ENCODE measurements at places on chromosomes 11 and 22.

- no peak for DNase-seq
These were observed 142.3 kb downstream of the OR4C45 start for GRCh38 chr11:50174975-50175374.

GRCh38 chr11:32118025-32118974 lies 27.4 kb downstream of the RCN1 start:
- DNase-seq: peak; percentile 42

GRCh38 chr22:23068096-23068831 lies 2.1 kb upstream of the GNAZ start:
- DNase-seq: no peak

- no peak for DNase-seq
These were observed 978.7 kb downstream of the DLG2 start for GRCh38 chr11:84648471-84648870.

DNA sequence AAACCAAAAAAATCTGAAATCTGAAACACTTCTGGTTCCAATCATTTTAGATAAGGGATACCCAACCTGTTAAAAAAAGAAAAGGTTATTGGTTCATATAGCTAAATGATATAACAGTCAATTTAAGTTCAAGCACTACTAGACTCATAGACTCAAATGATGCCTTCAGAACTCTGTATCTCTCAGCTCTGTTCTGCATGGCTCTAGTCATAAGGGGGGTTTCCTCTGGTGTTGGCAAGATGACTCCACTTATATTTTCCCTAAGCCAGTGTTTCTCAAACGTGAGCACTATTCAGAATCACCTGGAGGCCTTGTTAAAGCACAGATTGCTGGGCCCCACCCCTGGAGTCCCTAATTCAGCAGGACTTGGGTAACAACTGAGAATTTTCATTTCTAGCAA lies 11.5 kb upstream of the RRAS2 start:
- no peak for DNase-seq

GRCh38 chr22:38745676-38746460 lies 9.9 kb downstream of the SUN2 start:
- no peak for DNase-seq

GRCh38 chr22:37205046-37205445 lies 7.2 kb downstream of the SSTR3 start:
- DNase-seq: no peak

DNA sequence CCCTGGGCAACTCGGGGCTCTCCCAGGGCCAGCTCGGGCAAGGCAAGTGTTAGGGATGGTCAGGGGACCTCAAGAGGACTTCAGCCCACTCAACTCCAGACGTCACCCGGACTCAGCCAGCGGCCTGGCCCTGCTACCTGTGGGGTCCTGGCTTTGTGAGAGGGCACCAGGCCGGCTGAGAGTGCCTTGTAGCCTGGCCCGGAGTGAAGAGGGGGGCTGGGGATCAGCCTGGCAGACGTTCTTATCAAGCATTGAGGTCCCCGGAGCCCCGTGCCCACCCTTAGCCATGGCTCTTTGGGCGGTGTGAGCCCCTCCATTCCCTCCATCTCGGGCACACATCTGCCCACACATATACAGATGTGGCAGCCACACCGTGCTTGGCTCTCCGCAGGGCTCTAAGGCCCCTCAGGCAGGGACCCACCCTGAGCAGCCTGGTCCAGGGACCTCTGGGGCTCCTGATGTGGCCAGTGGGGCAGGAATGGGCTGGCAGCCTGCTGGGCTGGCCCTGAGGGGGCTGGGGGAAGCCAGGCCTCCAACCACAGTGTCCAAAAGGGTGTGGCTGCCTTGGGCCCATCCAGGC lies 15.3 kb downstream of the LSP1 start:
- DNase-seq: no peak

- DNase-seq: no peak
These were observed 53.3 kb downstream of the PANX1 start for GRCh38 chr11:94181943-94182342.

DNA sequence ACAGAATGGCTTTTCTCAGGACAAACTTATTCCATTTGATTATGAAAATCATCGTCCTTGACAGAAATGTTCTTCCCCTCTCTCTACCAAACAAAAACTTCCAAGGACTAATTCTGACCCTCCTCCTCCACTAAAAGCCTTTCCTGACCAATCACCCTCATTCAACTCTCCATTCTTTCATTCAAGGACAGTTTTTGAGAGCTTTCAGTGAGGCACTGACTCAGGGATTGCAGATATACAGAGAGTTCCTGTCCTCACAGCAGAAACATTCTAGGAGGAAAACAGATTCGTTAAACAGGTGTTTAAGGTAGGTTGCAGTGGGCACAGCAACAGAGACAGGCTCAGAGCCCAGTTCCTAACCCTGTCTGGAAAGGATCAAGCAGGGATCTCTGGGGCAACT lies 41.5 kb downstream of the OR4D9 start:
- DNase-seq: no peak

GRCh38 chr11:46116007-46116711 lies 5.1 kb downstream of the PHF21A start:
- no peak for DNase-seq

GRCh38 chr11:115256397-115257197 lies 247.6 kb downstream of the CADM1 start:
- no peak for DNase-seq

DNA sequence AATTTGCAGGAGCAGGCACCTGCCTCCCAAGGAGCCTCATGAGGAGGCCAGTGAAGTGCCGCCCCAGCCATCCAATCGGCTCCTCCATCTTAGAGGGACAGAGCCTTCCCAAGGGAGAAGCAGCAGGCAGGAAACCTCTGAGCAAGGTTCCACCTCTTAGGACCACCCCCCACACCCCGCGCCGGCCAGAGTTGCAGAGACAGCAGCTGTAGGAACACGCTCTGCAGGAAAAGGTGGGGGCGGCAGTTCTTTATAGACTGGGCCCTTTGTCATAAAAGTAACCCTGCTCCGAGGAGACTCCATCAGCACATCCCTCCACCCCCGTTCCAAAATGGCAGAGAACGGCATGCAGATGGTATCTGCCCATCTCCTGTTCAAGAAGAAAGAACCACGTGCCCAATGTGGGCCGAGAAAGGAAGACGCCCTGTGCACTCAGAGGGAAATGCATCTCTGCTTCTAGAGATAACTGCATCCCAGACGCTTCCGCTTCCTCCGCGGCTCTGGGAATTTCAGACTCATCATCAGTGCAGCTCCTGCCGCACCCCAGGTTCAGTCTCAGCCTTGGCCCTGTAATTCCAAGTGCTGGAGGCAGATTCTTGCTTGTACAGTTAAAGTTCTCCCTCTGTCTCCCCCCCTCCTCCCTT lies 98.5 kb downstream of the SPATA19 start:
- no peak for DNase-seq

- no peak for DNase-seq
These were observed 20.6 kb downstream of the GRAMD1B start for GRCh38 chr11:123450623-123451022.

DNA sequence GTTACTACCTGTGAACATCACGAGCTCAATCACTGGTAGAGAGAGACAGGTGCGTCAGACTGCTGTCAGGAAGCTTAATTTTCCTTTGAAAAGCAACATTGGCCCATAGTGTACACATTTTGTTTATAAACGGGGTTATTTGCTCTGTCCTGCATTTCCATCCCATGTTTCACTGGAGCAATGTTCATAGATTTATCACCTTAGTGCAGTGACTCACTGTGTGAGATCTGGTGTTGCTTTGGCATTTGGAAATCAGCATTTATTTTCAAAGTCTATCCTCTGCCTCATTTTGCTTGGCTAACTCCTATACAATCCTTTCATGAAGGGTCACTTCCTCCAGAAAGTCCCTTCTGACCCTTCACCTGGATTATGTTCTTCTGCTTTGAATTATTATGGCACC lies 529.1 kb downstream of the NELL1 start:
- no peak for DNase-seq

- no peak for DNase-seq
These were observed 21.0 kb upstream of the TMEM86A start for GRCh38 chr11:18677560-18677959.

GRCh38 chr11:67267188-67268080 lies 1.2 kb downstream of the GRK2 start:
- DNase-seq: peak; percentile 70

DNA sequence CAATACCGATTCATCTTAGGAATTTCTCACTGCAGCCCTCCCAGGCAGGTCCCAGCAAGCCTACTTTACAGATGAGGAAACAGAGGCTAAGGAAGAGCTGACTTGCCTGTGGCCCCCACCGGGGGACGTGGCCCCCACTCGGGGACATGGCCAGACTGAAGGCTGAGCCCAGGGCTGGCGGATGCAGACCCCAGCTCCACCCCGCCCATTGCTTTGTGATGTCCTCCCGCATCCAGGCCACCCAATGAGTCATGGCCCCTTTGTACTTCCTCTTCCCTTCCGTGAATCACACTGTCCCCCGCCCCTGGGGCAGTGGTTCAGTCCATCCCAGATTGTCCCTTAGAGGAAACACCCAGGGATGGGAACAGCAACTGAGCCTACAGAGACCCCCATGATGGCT lies 116.0 kb upstream of the ANO1 start:
- DNase-seq: peak; percentile 59

- peak; percentile 79 for DNase-seq
These were observed 728 bp downstream of the DCUN1D5 start for GRCh38 chr11:103091064-103091800.

- no peak for DNase-seq
These were observed 31.3 kb upstream of the DMC1 start for GRCh38 chr22:38601221-38601764.

- no peak for DNase-seq
These were observed 96.9 kb downstream of the CSTPP1 start for GRCh38 chr11:47033439-47033838.

GRCh38 chr11:9691865-9692264 lies 28.0 kb downstream of the SWAP70 start:
- DNase-seq: peak; percentile 69

DNA sequence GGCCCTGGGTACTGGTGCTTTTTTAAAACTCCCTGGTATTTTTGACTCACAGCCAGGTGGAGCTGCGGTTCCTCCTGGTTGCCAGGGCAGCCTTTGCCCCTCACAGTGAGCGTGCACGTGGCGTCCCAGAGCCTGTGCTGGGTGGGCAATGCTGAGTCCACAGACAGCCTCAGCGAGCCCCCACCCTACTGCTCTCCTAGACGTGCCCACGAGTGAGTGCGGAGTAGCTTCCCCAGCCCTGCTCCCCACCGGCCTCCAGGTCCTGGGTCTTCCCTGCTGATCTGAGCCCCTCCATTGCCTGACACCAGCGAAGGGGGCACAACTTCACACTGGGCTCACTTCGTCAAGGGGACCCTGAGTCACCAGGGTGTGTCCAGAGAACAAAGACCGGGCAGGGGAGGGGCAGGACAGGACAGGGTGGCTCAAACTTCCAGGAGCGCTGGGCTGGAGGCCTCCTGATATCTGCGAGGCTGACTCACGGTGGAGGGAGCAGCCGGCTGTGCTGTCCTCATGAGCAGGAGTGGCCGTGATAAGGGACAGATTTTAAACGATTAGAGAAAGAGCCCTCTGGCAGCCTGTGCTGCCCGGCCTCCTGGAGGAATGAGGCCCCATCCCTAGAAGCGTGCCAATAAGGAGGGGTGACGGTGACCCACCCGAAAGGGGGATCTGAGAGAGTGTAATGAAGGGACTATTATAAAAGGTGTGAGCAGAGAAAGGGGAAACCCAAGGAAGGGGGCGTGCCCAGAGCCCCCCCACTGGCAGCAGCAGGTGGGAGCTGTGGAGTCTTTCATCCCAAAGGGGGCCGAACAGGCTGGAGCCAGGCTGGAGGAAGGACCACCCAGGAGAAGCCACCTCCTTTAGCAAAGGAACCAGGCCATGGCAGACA lies 129.3 kb upstream of the FGF3 start:
- DNase-seq: no peak

- no peak for DNase-seq
These were observed 335.7 kb downstream of the DDX10 start for GRCh38 chr11:109000531-109000930.

- no peak for DNase-seq
These were observed 1.3 kb upstream of the PVALB start for GRCh38 chr22:36818010-36818642.

DNA sequence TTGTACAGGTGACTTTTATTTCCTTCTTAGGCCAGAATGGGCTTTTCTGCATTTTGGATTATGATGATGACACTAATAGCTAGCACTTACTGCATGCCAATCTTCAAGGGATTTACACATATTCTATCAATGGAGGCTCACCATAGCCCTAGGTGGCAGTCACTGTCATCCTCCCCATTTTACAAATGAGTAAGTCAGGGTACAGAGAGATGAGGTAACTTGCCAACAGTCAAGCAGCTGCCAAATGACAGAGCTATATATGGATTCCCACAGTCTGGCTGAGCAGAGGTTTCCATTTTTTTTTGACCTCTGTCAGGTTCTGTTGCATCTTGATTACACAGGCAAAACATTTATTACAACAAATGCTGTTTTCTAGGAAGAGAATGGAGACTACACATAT lies 23.8 kb upstream of the C11orf96 start:
- no peak for DNase-seq

DNA sequence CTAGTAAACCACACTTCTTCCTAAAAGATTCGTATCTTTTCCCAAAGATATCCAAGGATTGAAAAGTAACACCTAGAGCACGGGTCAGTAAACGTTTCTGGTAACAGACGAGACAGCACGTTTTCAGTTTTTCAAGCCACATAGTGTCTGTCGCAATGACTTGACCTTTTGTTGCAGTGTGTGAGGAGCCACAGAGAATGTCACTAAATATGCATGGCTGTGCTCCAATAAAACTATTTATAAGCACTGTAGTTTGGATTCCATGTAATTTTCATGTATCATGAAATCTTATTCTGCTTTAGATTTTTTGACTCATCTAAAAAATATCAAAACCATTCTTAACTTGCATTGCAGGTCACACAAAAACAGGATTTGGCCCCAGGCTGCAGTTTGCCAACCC lies 18.3 kb upstream of the MICAL3 start:
- peak; percentile 40 for DNase-seq

- DNase-seq: no peak
These were observed 64.5 kb downstream of the MACROD1 start for GRCh38 chr11:64101461-64101860.

DNA sequence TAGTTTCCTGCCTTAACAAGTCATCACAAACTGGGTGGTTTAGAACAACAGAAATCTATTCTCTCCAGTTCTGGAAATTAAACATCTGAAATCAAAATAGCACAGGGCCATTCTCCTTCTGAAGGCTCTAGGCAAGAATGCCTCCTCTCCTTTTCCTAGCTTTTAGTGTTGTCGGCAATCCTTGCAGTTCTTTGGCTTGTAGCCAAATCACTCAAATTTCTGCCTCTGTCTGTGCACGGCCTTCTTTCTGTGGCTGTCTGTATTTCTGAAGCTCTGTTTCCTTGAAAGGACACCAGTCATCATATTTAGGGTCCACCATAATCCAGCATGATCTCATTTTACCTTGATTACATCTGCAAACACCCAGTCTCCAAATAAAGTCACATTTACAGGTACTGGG lies 795.5 kb downstream of the METTL15 start:
- no peak for DNase-seq

DNA sequence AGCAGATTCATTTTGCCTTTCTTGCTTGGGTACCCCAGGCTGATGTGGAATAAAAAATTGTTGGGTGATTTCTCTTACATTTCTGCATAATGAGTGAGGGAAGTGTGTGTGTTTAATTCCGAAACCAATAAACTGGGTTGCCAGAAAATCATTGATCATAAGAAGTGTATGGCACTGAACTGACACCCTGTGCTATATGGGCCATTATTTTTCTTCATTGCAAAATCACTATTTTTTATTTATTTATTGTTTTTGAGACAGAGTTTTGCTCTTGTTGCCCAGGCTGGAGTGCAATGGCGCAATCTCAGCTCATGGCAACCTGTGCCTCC lies 14.6 kb upstream of the HIKESHI start:
- no peak for DNase-seq

GRCh38 chr11:27210531-27210930 lies 152.5 kb downstream of the CCDC34 start:
- DNase-seq: no peak

GRCh38 chr11:73551677-73552076 lies 46.2 kb downstream of the FAM168A start:
- no peak for DNase-seq

All from NB4 (cell line).